ENCODE measurements at places on chromosomes 7 and 10. TPM values are rescaled to one million over a fixed set of nuclear protein-coding genes. Genes with fewer than 3 reads are reported as not detected.

ZNF736 gene
- total RNA-seq, result 1.7 TPM

- DNase-seq, result peak; percentile 46
Measured at GRCh38 chr10:128998101-128998805, 468.8 kb upstream of the MGMT start.

GRCh38 chr10:33507662-33508425, 173.4 kb upstream of the NRP1 start:
- DNase-seq, result no peak

GRCh38 chr7:52959336-52959735, 76.1 kb upstream of the POM121L12 start:
- no peak for DNase-seq

GRCh38 chr7:303425-303824, 13.5 kb downstream of the FOXL3 start:
- no peak for DNase-seq

- DNase-seq, result no peak
Measured at GRCh38 chr10:25076506-25077177, 60.2 kb downstream of the THNSL1 start.

GRCh38 chr10:992871-993270, 4.6 kb downstream of the GTPBP4 start:
- DNase-seq, result no peak

Measured in right atrium auricular region (tissue), 2 donors.